ENCODE measurements at places on chromosomes 7 and 10. TPM values are rescaled to one million over a fixed set of nuclear protein-coding genes. Genes with fewer than 3 reads are reported as not detected.
A peak's percentile ranks its signal among the peaks of the same experiment; 100 is the strongest.

Gene AQP1
- 189 TPM for polyA plus RNA-seq

DNA sequence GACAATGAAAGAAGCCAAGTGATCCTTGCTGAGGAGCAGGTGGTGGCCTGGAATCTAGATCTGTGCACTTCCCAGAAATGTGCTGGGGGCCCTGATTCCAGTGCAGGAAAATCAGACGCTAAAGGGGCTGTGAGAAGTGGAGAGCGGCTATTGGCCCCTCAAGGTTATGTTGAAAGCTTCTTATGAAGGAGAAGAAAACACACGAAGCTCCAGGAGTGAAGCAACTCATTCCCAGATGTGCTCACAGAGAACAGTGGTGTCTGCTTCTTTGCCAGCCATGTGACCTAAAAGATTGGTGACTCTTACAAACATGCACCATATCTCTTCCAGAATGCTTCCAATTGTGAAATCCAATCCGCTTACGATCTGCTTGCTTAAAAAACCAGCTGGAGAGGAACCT lies 679.3 kb upstream of the IGFBP3 start:
- DNase-seq, result no peak

- no peak for DNase-seq
Measured at GRCh38 chr10:18968159-18968558, 80.4 kb upstream of the MALRD1 start.

DNA sequence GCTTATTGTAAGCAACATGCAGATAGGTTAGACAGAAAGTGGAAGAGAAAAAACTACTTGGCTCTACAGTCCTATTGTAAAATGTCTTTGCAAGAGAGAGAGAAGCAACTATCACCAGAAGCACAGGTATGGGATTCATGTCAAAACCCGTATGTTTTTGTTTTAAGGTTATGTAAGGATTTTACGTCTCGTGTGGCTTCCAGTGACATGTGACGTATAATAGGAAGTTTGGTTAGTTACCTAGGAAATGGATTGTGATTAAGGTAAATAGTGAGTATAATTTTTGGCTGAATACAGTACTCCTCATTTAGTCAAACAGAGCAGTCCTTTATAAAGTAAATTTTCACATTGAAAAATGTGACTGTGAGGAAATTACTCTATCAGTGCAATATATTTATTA lies 62.0 kb downstream of the PHF14 start:
- no peak for DNase-seq

GRCh38 chr7:25852939-25853271 lies 299.1 kb upstream of the NFE2L3 start:
- DNase-seq, result no peak

GRCh38 chr7:42071372-42072261 lies 165.4 kb downstream of the GLI3 start:
- DNase-seq, result peak; percentile 66

DNA sequence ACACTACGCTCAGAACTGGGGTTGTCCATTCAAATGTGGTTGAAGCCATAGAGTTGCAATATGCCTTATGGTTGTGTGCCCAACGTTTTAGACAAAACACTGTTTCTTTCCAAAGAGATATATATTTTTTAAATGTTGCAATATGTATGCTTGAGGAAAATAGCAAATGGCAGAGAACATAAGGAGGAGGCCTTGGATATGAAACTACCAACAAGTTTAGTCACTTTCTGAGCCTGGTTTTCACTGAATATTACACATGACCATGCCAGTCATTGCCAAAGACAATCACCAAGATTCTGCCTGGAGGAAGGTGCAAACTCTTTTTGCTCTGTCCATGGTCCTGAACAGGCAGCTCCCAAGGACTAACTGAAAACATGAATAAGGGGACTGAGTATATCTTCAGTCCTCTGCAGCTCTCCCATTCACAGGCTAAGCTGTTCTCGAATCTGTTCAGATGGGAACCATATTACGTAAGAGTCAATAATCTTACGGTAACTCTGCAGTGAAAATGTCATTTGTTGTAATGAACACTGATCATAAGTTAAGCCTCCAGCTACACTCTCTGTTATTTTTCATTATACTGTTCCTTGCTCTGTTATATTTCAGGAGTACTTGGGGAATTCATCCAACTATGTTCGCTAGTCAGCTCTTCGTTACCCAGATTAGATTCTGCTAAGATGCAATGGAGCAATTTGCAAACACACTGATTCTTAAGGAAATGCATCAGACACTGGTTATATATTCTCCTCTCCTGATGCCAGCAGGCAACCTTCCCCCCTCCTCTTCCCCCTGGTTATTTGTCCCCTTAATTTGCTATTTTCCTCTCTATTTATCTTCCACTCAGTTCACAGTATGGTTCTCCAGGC lies 90.7 kb upstream of the C1QL3 start:
- DNase-seq, result peak; percentile 42

DNA sequence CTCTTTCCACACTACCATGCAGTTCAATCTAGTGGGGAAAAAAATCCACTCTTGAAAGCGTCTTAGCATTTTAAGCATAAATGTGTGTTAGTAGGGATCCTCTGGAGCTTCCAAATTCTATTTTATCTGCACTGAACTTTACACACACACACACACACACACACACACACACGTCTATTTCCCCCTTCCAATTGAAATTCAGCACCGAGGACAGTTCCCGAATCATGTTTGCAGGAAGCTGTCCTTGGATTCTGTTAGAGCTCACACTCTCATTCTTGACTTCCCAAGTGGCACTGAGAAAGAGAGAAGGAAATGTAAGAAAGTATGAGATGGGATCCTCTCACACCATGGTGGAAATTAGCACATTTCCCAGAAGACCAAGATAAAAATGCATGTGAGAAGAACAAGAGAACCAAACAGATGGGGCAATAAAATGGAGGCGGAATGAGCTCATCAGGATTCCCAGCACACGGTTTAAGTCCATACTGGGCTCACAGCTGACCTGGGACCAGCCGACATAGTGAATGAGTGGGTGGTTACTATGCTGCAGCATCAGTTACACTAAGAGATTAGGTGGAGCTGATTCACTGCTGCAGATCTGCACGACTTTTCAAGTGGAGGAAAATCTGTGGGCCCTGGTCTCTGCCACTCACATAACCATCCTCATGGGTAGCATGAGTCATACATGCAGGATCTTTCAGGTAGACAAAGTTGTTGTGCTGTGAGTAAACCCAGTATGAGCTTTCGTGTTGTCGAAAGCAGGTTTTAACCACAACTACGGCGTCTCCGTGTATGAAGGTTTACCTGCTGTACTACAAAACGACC lies 3.3 kb upstream of the NPTX2 start:
- no peak for DNase-seq

- DNase-seq, result no peak
Measured at GRCh38 chr7:158710651-158711102, 6.1 kb upstream of the NCAPG2 start.

DNA sequence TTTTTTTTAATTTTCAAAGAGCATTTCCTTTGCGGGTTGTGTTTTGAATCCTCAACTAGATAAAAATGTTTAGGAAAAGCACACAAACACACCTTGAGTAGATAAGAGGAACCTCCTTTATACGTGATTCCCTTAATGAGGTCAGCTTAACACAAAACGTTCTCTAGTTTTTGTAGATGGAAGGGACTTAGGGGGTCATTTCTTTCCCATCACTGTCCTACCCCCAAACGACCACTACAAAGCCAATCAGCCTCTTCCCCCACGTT lies 1.2 kb downstream of the SUV39H2 start:
- no peak for DNase-seq

DNA sequence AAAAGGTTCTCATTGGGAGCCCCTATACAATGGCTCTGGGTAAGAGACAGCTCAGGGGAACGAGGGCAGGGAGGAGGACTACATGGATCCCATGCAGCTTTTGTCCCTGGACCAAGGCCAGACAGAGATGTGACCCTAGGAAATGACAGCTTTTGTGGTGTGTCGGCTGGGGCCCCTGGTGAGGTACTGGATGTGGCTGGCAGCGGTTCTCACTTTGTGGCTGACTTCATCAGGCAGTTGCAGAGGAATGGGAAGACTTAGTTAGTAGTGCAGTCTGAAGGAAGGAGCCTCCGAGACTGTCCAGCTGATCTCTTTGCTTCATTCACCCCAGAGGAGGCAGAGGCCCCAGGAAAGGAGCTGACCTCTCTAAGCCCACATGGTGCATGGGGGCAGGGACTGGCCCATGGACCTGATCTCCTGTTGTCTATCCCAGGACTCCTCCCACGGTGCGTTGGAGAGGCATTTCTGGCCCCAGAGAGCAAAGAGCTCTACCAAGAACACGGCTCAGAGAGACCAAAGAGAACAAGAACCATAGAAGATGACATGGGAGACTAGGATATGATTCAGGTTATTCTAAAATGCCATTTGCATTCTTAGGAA lies 202.9 kb downstream of the RPS24 start:
- no peak for DNase-seq

Gene COL17A1
- polyA plus RNA-seq, result 0.61 TPM

Gene PGAM1
- 155 TPM for polyA plus RNA-seq

DNA sequence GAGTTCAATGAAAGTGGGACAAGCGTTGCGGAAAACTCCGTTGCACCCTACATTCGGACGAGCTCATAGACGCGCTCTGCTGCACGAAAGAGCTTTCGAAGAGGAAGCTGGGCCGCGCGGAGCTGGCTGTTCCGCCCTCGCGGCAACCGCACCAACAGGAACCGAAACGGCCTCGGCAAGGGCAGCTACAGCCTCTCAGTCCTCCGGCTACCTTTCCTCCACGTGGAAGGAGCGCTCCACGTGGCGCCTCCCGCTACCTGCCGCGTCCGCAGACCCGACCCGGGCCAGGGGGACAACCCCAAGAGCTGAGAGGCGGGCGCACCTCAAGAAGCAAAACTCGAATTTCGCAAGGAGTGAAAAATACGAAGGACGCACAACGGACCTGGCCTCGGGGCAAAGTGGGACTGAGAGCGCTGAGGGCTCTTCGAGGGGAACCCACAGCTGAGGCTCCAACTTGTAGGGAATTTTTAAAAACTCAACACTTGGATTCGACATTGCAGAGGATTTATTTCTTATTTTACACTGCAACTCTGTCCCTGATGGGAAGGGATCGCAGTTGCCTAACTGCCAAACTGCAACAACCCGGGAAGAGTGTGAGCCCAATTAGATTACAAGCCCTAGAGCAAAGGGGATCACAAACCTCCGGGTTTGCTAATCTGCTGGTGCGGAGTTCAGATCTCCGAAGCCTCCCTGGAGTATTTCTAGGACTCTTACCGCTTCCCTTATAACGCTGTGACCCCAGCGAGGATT lies 1.4 kb downstream of the HPSE2 start:
- DNase-seq, result peak; percentile 91

Gene GDI2
- polyA plus RNA-seq, result 248 TPM

- no peak for DNase-seq
Measured at GRCh38 chr7:157686285-157686894, 349.6 kb downstream of the DNAJB6 start.

- DNase-seq, result no peak
Measured at GRCh38 chr7:25216837-25217236, 11.4 kb downstream of the NPVF start.

DNA sequence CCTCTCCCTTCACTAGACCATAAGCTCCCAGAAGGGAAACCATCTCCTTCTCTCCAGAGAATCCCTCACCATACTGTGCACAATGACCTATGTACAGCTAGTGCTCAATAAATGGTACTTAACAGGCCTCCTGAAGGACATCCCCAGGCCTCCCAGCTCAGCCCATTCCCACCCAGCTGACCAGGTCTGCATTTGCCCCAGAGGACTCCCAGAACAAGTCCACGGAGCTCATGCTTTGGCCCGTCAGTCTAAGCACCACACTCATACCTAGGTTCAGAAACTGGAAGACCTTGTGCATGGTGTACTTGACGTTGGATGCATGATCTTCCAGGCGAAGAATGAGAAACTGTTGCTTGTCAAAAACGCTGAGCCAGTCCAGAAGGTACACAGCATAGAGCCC lies 81.3 kb downstream of the CHST15 start:
- no peak for DNase-seq

DNA sequence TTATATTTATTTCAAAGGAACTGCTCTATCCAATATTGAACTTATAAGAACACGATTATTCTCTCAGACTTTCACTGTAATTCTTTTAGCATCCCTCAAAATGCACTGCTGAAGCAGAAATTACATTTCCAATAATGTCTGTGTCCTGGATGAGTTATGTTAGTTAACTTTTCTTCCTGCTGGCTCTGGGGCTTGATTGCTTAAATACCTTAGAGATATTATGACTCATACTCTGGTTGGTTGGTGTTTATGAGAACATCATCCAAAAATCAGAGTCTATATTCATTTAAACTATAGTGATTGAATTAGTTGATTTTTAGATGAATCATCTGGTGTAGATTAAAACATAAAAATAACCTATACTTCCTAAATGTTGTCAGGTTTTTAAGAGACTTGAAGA lies 246.3 kb upstream of the VWC2 start:
- DNase-seq, result no peak

- no peak for DNase-seq
Measured at GRCh38 chr10:95880704-95881103, 27.1 kb upstream of the CC2D2B start.

DNA sequence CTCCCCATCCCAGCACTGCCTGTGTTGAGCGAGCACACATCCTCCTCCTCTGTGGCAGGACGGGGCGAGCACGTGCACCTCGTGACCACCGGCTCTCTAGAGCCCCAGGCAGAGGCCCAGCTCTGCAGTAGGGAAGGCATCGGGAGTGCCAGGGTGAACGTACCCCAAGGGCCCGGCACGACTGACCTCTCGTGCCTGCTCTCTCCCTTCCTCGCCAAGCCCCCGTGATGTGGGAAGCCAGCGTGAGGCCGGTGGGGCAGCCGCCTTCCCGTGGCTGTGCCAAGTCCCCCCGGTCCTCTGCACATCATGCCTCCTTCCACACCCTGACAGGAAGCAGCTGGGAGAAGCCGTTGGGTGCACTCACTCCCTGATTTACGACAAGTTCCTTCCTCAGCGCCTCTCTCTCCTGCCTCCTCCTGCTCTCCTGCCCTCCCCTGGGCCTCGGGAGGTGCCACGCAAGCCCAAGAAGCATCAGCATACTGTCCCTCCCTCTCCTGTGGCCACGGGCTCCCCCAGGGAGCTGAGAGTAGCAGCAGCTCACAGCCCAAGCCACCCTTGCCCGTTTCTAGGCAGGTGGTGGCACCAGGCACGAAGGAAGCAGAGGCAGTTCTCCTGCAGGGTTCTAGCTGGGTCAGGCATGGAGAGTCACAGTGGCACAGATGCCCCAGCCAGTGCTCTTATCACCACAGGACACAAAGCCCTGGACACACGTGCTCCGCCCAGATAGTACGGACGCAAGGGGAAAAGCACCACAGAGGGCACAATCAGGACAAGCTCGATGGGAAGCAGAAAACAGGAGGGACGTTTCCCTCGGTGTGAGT lies 47.0 kb downstream of the AMZ1 start:
- peak; percentile 82 for DNase-seq

Gene LIPK
- polyA plus RNA-seq, result not detected

Gene VSIR
- 43.0 TPM for polyA plus RNA-seq

Gene SPAG6
- 8.8 TPM for polyA plus RNA-seq

GRCh38 chr10:124632566-124632965 lies 111.6 kb downstream of the FAM53B start:
- no peak for DNase-seq
